NCI-H1417 (cell line): ENCODE measurements at places on chromosomes 5 and 9.
A peak's percentile ranks its signal among the peaks of the same experiment; 100 is the strongest.

- DNase-seq = no peak
These were observed 41.4 kb downstream of the AGTPBP1 start for GRCh38 chr9:85700330-85700729.

DNA sequence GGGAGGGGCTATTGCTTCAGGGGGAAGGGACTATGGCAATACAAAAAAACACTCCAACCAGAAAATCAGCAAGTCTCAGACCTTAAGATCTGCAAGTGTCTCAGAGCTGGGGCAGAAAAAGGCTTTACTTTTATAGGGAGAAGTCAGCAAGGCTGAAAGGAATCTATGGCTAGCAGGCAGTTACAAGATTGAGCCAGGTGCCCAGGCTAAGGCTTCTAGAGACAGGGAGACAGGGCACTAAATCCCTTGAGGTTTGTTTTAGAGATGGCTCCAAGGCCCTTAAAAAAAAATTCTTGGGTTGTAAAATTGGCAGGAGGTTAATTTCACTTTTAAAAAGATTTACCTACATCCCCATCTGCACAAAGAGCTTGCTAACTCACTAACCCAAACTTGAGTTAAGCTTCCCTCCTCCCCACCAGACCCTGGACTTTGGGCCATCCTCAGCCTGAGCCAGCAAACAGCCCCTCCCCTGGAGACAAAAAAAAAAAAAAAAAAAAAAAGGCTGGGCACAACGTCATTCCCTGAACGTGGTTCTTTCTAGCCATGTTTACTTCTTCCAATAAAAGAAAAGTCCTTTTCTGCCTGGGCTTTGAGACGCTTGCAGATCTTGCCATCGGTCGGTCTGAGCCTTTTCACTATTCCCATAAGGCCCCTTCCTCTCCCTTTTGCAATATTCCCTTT is 17.9 kb downstream of the NIPAL4 start:
- DNase-seq = no peak

GRCh38 chr9:123998970-123999621 is 12.5 kb upstream of the LHX2 start:
- DNase-seq = peak; percentile 53

- DNase-seq = no peak
These were observed 28.8 kb downstream of the LPCAT1 start for GRCh38 chr5:1494780-1495524.
